D721Med (cell line): ENCODE measurements at places on chromosomes 11 and 22.

GRCh38 chr11:101267654-101268053, 138.0 kb upstream of the PGR start:
- DNase-seq = no peak

GRCh38 chr22:23053912-23054530, 16.3 kb upstream of the GNAZ start:
- no peak for DNase-seq

DNA sequence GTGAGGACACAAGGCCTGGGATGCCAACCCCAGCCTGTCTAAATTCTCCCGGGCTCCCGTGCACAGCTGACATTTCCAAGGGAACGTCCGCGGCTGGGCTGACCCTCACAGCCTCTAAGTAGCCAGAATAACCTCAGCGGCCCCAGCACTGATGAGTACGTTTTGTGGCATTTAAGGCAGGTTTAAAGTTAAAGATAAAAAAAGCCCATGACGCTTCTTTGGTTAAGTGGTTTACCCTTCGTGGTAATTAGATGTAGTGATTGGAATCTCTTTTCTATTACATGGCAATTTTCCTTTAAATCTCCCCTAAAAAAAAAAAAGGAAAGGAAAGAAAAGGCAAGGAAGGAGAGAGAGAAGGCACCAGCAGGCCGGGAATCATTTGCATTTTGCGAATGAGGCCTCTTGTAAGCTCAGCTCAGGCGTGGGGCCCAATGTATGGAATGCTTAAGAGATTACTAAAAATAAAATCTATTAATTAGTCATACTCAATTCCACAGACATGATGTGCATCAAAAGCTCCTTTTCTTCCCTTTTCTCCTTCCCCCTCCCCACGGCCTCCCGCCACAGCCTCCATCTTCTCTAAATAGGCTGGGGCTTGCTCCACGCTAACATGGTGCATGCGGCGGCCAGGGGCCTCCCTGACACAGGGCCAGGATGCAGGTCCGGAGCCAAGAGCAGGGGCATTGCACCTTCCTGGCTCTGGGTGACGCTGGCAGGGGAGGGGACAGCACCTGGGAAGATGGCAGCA, 44.1 kb downstream of the MACROD1 start:
- no peak for DNase-seq

DNA sequence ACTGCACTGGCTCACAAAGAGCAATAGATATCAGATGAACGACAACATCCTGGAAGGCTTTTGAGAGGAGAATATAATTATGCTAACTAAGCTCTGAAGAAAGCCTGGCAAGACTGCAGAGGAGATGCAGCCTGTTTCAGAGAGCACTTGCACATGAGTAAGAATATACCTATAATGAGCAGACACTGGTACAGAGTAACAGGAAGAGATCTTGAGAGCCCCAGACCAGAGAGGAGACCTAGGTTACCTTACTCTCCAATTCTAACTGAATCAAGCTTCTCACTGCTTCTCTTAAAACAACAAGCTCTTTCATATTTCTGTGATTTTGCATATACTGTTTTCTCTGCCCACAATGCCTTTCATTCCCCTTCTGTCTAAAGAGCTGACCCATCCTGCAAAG, 66.5 kb downstream of the FAM168A start:
- DNase-seq = no peak

- DNase-seq = no peak
Measured at GRCh38 chr11:78351193-78351592, 66.4 kb downstream of the GAB2 start.

DNA sequence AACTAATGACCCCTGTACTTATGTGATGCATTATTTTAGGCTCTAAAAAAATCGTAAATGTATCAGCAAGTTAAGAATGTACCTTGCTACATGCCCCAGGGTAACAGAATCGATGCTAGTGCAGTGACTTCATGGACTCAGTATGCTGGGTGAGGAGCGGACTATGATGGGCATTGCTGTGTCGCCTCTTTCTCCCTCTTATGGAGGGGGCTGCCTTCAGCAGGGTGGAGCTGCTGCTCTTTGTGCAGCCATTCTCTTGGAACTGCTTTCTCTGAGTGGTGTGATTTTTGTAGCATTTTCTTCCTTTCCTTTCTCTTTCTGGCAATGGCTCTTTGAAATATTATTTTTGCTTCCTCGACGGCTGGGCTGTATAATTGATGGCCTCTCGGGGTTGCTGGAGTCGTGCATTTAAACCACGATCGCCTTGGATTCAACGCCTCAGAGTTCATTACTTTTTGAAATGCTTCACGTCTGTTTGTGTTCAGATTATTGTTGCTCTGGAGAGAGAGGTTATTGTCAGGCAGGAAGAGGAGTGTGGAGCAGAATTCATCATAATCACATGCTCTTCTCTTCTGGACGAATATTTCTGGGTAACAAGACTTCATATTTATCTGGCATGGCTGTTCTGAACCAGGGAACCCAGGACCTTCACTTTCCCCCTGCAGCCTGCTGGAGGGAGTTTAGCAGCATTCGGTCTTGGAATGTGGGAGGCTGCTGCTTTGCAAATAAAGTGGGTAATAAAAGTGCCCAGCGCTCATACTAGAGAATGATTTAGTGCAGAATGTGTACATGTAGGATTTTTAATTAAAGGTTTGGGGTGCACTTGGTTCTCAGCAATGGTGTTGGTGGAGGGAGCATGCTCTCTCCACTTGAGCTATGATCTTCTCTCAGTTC, 804.2 kb downstream of the NTM start:
- no peak for DNase-seq

- no peak for DNase-seq
Measured at GRCh38 chr11:3129181-3129590, 35.9 kb downstream of the OSBPL5 start.

GRCh38 chr11:33027233-33027632, 11.6 kb downstream of the DEPDC7 start:
- DNase-seq = no peak

- no peak for DNase-seq
Measured at GRCh38 chr11:7536100-7536499, 22.3 kb downstream of the PPFIBP2 start.

DNA sequence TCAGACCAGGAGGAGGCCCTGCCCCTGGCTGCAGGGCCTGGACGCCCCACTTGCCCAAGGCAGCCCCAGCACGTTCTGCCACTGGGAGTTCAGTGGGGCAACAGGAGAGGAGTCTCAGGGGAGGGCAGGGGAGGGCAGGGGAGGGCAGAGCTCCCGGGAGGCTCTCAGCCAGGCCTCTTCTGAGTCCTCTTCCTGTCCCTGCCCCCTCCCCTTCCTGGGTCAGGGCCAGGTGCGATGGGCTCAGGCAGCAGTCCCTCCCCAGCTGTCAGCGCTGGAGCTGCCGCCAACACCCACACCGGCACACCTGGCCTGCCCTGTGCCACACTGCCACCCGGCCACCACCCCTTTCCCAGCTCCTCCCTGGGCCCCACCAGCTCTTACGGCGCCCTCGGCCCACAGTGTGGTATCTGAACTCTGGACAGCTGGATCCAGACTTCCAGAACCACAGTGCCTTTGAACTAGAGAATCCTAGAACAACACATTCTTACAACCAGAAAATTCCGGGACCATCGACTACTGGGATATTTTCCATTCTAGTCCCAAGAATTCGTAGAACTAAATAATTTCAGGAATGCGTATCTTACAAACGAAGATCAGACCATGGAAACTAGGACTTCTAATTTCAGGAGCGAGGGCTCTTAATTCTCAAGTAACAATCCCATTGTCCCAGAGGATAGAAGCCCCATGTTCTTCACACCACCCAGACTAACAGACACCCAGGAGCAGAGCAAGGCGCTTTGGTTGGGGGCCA, 21.8 kb downstream of the RPL3 start:
- no peak for DNase-seq

DNA sequence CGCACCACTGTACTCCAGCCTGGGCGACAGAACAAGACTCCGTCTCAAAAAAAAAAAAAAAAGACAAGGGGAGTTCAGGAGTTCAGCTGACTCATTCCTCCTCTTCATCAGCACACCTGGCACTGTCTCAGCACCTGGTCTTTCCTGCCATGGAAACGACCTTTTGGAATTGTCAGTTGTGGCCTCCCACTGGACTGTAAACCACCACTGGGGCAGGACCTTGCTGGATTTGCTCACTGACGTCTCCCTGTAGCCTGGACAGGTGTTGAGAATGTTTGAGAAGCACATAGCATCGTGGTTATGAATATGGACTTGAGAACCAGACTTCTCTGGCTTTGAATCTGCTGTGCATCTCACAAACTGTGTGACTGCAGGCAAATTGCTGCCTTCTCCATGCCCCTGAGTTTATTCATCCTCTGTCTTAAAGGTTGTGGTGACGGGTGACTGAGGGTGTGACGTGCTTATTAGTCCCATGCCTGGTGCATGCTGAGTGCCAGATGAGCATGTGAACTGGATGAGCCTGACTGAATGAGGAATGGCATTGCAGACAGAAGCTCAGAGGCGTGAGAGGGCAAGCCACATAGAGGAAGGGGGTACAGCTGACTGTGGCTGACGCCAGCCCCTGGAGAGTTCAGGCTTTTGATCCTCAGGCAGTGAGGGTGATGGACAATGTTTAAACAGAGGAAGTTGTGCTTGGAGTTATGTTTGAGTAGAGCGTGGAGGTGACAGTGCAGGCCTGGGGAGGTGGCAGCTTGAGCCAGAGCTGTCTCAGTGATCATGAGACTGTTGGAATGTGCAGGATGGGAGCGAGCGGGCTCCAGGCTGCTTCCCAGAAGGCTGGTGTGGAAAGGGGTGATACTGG, 12.7 kb downstream of the TOM1 start:
- no peak for DNase-seq

GRCh38 chr11:102757823-102758549, 22.4 kb downstream of the MMP10 start:
- DNase-seq = no peak

DNA sequence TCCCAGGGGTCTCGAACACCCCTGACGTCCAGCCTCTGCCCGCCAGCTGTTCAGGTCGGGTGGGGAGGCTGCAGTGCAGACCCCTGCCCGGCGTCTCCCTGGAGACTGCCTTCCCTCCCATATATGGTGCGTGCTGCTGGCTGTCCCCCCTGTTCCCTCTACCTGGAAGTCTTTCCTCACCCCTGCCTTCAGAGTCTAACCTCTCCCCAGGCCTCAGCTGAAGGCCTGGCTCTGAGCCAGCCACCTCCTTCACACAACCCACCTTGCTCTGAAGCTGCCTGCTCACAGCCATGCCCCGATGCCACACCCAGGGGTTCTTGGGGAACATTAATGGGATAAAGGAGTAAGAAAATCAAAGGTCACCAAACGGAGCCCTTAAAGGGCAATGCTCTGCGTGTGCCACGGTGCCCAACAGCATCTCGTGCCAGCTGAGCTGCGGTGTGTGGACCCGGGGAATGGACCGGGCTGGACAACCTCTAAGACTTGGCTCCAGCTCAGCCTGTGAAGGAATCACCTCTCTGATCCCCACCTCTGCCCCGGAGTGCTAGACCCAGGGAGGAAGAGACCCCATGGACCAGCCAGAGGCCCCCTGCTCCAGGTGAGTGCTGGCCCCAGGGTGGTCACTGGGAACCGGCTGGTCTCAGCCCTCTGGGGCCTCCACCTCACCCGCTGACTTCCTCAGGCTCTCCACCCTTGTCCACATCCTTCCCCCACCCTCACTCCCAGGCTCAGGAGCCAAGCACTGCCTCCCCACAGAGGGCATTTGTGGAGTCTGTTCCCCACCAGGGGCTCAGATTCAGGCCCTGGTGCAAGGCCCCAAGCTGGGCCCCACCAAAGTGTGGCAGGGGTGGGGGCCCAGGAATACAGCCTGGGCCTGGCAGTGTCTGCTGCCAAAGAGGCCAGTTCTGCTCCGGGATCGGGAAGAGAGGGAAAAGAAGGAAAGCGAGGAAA, at the start of gene NLRP6:
Gene NLRP6, plus strand, starts transcription at position 407 of the 951 bp plus-strand sequence. Its CDS starts 163 bp downstream, at position 570.
- DNase-seq = no peak

- DNase-seq = no peak
Measured at GRCh38 chr11:89463266-89463780, 27.9 kb downstream of the NOX4 start.

GRCh38 chr11:94602430-94603372, 35.5 kb downstream of the PIWIL4 start:
- no peak for DNase-seq

DNA sequence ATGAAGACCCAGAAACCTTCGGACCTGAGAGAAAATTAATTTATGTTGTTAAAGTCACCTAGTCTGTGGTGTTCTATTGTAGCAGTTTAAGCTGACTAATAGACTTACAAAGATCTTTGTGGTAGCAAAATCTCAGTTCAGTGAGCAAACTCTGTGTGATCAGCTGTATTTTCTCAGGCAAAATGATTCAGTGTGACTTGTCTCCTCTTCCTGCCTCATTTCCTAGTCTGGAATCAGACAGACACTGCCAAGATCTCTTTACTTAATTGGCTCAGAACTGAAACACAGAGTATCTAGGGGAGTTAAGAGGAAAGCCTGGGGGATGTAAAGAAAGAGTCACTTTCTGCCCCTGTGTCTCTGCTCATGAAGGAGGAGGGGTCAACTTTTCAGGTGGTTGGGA, 564.7 kb downstream of the KCNA4 start:
- no peak for DNase-seq

DNA sequence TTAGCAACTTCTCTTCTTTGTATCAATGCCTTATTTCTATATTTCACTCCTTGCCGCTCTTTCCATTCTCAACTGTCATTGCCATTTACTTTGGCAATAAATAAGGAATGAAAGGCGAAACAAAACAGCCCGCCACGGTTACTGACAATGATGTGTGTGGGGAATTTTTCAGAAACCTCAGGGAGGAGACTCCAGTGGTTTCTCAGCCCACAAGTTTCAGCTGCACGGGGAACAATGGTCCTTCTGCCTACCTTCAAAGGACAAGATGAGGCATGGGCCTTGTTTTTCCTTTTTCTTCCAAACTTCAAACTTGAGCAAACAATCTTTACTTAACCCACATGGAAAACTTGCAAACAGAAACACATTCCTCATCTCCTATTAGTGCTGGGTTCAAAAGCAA, 409.4 kb downstream of the METTL15 start:
- DNase-seq = no peak

GRCh38 chr11:72136684-72137262, 1.2 kb downstream of the FOLR3 start:
- DNase-seq = no peak

GRCh38 chr11:36436589-36436988, 73.5 kb downstream of the TRAF6 start:
- DNase-seq = no peak

DNA sequence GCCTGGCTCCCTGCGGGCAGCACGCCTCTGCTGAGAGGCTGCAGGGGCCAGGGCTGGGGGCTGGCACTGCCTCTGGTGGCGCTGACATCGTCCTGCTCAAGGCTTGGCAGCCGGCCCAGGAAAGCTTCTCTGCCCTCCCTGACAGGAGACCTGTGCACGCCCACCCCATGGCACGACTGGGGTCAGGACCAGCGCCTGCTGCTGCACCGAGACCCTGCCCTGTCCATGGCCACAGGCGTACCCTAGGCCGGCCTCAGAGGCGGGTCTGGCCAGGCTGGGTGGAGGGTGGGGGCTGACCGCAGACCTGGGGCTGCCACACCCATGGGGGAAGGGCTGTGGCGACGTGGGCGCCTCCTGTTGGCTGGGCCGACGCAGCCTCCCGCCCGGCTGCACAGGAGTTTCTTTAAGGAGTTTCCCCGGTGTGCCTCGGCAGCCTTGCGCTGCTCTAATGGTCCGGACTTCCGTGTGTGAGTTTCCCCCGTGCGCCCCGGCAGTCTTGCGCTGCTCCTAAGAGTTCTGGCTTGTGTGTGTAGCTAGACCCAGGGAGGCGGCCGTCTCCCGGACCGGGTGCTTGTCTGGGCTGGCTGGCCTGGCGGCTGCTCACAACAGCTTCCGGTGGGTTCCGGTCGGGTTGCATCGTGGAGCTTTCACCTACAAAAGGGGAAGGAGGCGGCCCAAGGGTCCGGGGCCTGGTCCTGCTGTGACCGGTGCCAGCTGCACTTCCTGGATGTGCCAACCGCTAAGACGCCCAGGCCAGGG, 4.6 kb downstream of the TRABD start:
- DNase-seq = no peak
